ENCODE measurements at places on chromosomes 13 and 19. TPM values are rescaled to one million over a fixed set of nuclear protein-coding genes. Genes with fewer than 3 reads are reported as not detected.

Gene CNN1
- 17.2 TPM for polyA plus RNA-seq

Gene PRX
- polyA plus RNA-seq: 30.1 TPM

Gene IGSF23
- polyA plus RNA-seq: not detected

Gene ZFP28
- 2.7 TPM for polyA plus RNA-seq

Gene RFPL4A
- not detected for polyA plus RNA-seq

Gene CACTIN
- polyA plus RNA-seq: 19.1 TPM

Gene UBE2L5
- 0.06 TPM for polyA plus RNA-seq

Gene CYP4F12
- polyA plus RNA-seq: 2.3 TPM

Gene TSSK6
- polyA plus RNA-seq: 0.89 TPM

Gene SMAD9
- 3.2 TPM for polyA plus RNA-seq

Gene CDX2
- polyA plus RNA-seq: not detected

Gene LYL1
- polyA plus RNA-seq: 34.1 TPM

Gene TINCR
- polyA plus RNA-seq: 1.0 TPM

Gene ZNF665
- 2.8 TPM for polyA plus RNA-seq

Gene SIGLEC8
- polyA plus RNA-seq: 0.28 TPM

Gene PEAK3
- 7.4 TPM for polyA plus RNA-seq

Gene PDE4A
- 13.7 TPM for polyA plus RNA-seq

Gene FFAR2
- polyA plus RNA-seq: 113 TPM

Gene LILRB1
- polyA plus RNA-seq: 90.5 TPM

All from lung (tissue), 17 donors.